GM23248 (cell line): ENCODE measurements at places on chromosomes 16 and 17. TPM values are rescaled to one million over a fixed set of nuclear protein-coding genes. Genes with fewer than 3 reads are reported as not detected.
A peak's percentile ranks its signal among the peaks of the same experiment; 100 is the strongest.

Gene KRTAP16-1
- total RNA-seq, result not detected in 2 replicates

Gene SCN4A
- total RNA-seq, result not detected in 2 replicates

Gene CASKIN1
- total RNA-seq, result under 0.01 TPM in 1 of 2 replicates, not detected in the other

Gene BCO1
- total RNA-seq, result not detected in 2 replicates

GRCh38 chr17:81428121-81428515 is 32.9 kb downstream of the BAHCC1 start:
- H3K27ac ChIP-seq, result no peak overlapping the region
- no peaks in the 10 kb centered on the region for H3K27me3 ChIP-seq
- no peaks in the 10 kb centered on the region for H3K36me3 ChIP-seq
- no peak overlapping the region for H3K4me3 ChIP-seq
- peaks cover 10% of the 10 kb centered on the region for H3K4me1 ChIP-seq
- DNase-seq, result peak; percentile 65

Gene PDXDC1
- 63.9 and 73.1 TPM in 2 replicates for total RNA-seq

Gene TCF25
- 143 and 166 TPM in 2 replicates for total RNA-seq

DNA sequence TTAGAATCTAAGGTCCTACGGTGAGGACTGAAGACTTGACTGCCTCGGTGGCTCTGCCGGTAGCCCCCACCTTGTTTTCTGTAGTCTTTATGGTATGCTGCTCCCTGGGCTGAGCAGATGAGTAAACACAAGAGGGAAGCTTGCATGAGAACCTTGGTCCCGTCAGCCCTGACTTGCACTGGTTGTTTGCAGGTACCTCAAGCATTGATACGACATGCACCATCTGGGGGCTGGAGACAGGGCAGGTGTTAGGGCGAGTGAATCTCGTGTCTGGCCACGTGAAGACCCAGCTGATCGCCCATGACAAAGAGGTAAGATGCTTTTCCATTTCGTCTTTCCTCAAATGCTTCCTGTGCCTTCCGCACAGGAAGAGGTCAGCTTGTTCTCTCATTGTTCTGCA is 21.1 kb upstream of the TACO1 start:
- H3K36me3 ChIP-seq, result peaks cover 17% of the 10 kb centered on the region; the same call in 1 of the 2 replicates
- H3K4me3 ChIP-seq, result no peak overlapping the region
- no peaks in the 10 kb centered on the region for H3K27me3 ChIP-seq

Gene SLC6A2
- total RNA-seq, result not detected in 2 replicates

DNA sequence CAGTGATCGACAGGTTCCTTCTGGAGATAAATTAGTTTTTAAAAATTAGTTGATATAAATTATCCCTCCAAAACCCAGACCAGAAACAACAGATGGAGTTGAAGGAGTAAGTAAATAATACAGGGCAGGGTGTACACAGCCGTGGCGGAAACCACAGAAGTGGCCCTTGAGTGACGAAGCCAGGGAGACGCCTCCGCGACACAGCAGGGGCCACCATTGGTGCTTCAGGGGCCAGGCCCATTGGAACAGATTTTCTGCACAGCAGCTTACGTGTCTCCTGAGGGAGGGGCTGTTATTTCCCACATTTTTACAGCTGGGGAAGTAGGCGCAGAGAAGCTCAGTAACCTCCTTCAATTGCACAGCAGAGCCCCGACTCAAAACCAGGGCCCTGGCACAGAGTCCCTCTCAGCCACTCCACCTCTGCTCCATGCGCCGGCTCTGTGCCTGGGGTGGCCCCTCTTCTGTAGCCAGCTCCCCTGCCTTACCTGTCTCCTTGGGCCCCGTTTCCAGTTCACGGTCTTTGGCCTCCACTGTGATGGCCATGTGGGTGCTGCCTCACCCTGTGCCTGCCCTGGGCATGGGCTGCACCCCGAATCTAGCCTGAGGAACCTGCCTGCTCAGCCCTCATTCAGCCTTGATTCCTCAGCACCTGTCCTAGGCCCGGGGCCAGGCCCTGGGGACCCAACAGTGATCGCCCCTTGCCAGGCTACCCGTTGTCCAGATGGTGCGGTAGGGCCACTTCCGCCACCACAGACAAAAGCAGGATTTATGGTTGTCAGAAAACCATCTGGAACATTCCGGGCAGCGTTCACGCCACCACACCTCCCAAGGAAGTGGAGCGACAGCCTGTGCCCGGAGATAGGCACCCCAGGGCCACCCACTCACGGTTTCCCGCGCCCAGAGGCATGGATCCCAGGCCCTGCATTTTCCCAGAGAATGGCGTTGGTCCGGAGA is 128.5 kb upstream of the GSE1 start:
- no peaks in the 10 kb centered on the region for H3K36me3 ChIP-seq
- no peak overlapping the region for H3K27ac ChIP-seq
- no peaks in the 10 kb centered on the region for H3K27me3 ChIP-seq

Gene PNMT
- total RNA-seq, result not detected in 2 replicates

GRCh38 chr16:75216127-75216526 is 2.7 kb upstream of the CTRB1 start:
- no peak for DNase-seq
- H3K4me1 ChIP-seq, result no peaks in the 10 kb centered on the region
- H3K36me3 ChIP-seq, result no peaks in the 10 kb centered on the region
- no peaks in the 10 kb centered on the region for H3K27me3 ChIP-seq
- no peak overlapping the region for H3K27ac ChIP-seq

DNA sequence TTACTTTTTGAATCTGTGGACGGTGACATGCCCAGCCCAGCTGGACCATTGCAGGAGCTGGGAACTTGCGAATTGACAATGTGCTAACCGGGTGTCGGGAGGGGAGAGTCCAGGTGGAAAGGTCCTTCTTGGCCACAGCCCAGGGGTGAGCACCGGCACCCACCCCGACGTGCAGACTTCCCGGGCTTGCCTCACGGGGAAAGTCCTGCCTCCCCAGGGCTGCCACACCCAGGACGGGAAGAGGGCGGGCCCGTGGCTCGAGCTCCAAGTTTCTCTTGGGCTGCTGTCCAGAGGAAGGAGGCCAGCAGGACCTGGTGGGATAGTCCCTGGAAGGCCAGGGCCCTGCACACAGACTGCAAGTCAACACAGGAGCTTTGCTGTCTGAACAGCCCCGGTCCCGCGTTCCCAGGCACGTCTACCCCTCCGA is 17.7 kb downstream of the CARD14 start:
- peaks cover 13% of the 10 kb centered on the region for H3K4me1 ChIP-seq
- H3K4me3 ChIP-seq, result peak overlapping the region; percentile 84
- H3K27me3 ChIP-seq, result no peaks in the 10 kb centered on the region; the same call in 1 of the 2 replicates
- H3K27ac ChIP-seq, result peak overlapping the region; percentile 64

DNA sequence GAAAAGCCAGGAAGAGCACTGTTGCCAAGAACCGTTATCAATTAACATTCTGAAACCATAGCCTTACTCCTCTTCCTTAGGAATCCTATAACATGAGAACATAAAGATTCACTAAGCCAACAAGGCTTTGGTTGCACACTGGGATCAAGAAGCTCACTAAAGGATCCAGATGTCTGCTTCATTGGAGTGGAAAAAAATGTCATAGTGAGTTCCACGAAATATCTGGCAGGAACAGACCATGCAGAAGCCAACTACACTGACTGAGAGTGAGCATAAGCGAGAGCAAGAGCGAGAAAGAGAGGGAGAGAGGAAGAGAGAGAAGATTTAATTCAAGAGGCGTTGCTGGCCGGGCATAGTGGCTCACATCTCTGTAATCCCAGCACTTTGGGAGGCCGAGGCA is 13.4 kb upstream of the MEIOC start:
- H3K4me3 ChIP-seq, result no peak overlapping the region
- H3K36me3 ChIP-seq, result no peaks in the 10 kb centered on the region
- H3K27me3 ChIP-seq, result no peaks in the 10 kb centered on the region
- no peak overlapping the region for H3K27ac ChIP-seq
- H3K4me1 ChIP-seq, result no peaks in the 10 kb centered on the region
- peak; percentile 20 for DNase-seq

GRCh38 chr16:3029491-3030221 is 5.8 kb downstream of the THOC6 start:
- no peaks in the 10 kb centered on the region; the same call in 1 of the 2 replicates for H3K36me3 ChIP-seq
- no peaks in the 10 kb centered on the region for H3K4me1 ChIP-seq
- H3K27me3 ChIP-seq, result 0 out of 2 replicates have a peak, but pooled peaks cover 7% of the 10 kb centered on the region
- DNase-seq, result peak; percentile 84
- H3K27ac ChIP-seq, result no peak overlapping the region
- H3K4me3 ChIP-seq, result peak overlapping the region; percentile 50

Gene ZNF207
- total RNA-seq, result 93.1 and 113 TPM in 2 replicates

DNA sequence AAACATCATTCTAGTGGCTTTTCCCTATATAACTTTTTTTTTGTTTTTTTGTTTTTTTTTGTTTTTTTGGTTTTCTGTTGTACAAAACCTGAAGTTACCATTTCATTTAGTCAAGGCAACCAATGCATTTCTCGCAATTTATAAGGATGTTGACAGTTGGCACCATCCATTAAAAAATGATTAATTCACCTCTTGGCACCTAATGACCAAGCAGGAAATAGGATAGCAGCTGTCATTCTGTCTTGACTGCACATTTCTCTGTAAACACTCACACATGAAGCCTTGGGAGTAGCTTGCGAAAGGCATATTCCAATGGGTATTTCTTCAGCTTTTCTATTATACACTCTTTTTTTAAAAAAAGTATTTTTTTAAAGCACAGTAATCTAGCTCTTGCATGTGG is 77.5 kb downstream of the SYCE1L start:
- no peaks in the 10 kb centered on the region for H3K4me1 ChIP-seq
- no peaks in the 10 kb centered on the region for H3K36me3 ChIP-seq
- no peak overlapping the region for H3K4me3 ChIP-seq
- DNase-seq, result no peak
- peaks cover 22% of the 10 kb centered on the region for H3K27me3 ChIP-seq

GRCh38 chr16:69190598-69190997 is 3.6 kb downstream of the SNTB2 start:
- H3K4me3 ChIP-seq, result 0 out of 2 replicates have a peak overlapping the region, but pooled peaks have one; percentile 81
- DNase-seq, result no peak

- H3K4me1 ChIP-seq, result no peaks in the 10 kb centered on the region
- no peaks in the 10 kb centered on the region for H3K36me3 ChIP-seq
- H3K4me3 ChIP-seq, result no peak overlapping the region
- H3K27me3 ChIP-seq, result no peaks in the 10 kb centered on the region
- H3K27ac ChIP-seq, result no peak overlapping the region
Measured at GRCh38 chr17:81454473-81454872, 58.1 kb downstream of the ACTG1 start.

- H3K36me3 ChIP-seq, result no peaks in the 10 kb centered on the region
- peaks cover 14% of the 10 kb centered on the region for H3K4me1 ChIP-seq
- H3K27ac ChIP-seq, result peak overlapping the region; percentile 20
- H3K27me3 ChIP-seq, result no peaks in the 10 kb centered on the region
- DNase-seq, result peak; percentile 91
Measured at GRCh38 chr17:9239793-9240658, 218.7 kb downstream of the NTN1 start.

Gene TLCD1
- 4.8 and 16.3 TPM in 2 replicates for total RNA-seq

DNA sequence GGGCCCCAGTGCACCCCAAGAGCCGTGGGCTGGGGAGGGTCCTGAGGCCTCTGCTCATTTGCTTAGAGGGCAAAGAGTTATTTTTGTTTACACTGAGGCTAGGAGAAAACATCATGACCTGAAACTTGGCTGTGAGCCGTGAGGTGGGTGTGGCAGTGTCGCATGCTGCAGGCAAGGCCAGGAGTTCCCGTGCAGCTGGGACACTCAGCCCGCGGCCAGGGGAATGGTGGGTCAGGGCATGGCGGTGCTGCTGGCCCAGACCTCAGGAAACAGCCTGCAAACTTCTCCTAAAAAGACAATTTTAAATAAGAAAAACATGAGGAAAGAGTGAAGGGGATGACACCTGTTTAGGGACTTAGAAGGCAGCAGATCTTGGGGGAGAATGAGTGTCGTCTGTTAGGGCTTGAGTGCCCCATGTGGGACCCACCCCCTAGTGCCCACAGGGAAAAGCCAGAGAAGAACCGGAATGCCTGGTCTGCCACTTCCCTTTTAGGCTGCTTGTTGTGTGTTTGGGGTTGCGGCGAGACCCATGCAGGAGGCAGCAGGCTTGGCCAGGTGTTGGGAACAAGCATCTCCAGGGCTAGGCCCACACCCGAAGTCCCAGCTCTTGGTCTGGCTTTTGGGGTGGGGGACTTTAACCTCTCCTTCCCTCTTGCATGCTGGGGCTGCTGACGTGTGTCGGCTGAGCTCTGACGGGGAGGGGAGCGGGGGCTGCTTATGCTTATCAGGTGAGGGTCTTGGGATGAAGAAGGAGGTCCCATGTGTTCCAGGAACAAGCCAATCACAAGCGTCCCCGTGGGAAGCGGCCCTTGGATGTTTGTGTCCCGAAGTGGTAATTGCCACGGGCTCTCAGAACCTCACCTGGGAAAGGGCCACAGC is 80.9 kb upstream of the GNG13 start:
- DNase-seq, result no peak
- no peak overlapping the region for H3K4me3 ChIP-seq
- no peak overlapping the region for H3K27ac ChIP-seq

Gene TBC1D3G
- not detected in 2 replicates for total RNA-seq

DNA sequence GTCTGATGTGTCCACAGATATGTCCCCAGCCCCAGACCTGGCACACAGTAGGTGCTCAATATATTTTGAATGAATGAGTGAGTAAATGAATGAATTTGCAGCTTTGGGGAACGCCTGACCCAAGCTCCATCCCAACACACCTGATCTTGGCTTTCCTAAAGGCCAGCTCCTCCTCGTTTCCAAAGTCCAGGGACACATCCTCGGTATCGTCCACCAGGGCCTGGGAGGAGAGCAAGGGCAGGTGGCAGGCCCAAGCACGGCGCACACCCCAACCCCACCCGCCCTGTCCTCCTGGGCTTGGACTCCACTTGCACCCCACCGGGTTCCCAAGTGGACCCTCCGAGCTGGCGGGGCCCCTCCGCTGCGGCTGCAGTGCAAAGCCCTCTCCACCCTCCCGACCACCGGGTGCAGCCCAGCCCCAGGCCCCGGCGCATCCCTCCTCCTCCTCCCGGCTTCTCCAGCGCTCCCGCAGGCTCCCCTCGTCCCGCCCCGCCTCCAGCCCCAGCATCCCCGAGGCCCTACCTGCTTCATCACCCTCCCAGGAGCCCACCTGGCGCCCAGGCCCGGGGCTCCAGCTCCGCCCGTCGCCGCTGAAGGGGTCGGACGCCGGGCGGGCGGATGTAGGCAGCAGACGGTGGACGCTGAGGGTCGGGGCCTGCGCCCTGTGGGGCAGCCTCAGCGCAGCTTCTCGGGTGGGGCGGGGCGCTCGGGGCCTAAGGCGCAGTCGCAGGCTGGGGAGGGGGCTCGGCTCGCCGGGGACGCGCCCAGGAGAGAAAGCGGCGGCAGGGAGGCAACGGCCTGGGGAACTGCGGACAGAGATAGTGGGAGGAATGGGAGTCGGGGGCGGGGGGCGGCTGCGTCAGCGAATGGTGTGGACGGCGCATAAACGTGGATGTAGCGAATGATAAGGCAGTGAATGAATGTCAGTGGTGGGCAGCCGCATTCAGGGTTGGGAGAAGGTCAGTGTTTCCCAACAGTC is at the start of gene TVP23A:
TSS of gene TVP23A (minus strand) at position 832 of the 979 bp plus-strand sequence. CDS start at position 531, 301 bp downstream.
- H3K27ac ChIP-seq, result no peak within 1 kb of the TSS
- H3K27me3 ChIP-seq, result peaks cover 18% of the 10 kb centered on the region
- H3K4me3 ChIP-seq, result no peak within 1 kb of the TSS
- no peaks in the 10 kb centered on the region for H3K36me3 ChIP-seq
- H3K4me1 ChIP-seq, result no peaks in the 10 kb centered on the region
- DNase-seq, result no peak

- H3K27ac ChIP-seq, result no peak overlapping the region
- H3K4me3 ChIP-seq, result no peak overlapping the region
- DNase-seq, result no peak
- H3K27me3 ChIP-seq, result no peaks in the 10 kb centered on the region
- peaks cover 17% of the 10 kb centered on the region for H3K4me1 ChIP-seq
Measured at GRCh38 chr17:40025991-40026815, 11.0 kb downstream of the CSF3 start.

Gene NTN3
- total RNA-seq, result 1.8 TPM in 1 of 2 replicates, not detected in the other

GRCh38 chr17:71200597-71200996 is 920.2 kb upstream of the SOX9 start:
- H3K36me3 ChIP-seq, result no peaks in the 10 kb centered on the region
- H3K4me1 ChIP-seq, result peaks cover 10% of the 10 kb centered on the region; the same call in 1 of the 2 replicates
- peak; percentile 10 for DNase-seq

Gene NXN
- 41.9 and 51.7 TPM in 2 replicates for total RNA-seq
